Mammary epithelial cell (primary cell): ENCODE measurements at places on chromosomes 11 and 22. TPM values are rescaled to one million over a fixed set of nuclear protein-coding genes. Genes with fewer than 3 reads are reported as not detected.

DNA sequence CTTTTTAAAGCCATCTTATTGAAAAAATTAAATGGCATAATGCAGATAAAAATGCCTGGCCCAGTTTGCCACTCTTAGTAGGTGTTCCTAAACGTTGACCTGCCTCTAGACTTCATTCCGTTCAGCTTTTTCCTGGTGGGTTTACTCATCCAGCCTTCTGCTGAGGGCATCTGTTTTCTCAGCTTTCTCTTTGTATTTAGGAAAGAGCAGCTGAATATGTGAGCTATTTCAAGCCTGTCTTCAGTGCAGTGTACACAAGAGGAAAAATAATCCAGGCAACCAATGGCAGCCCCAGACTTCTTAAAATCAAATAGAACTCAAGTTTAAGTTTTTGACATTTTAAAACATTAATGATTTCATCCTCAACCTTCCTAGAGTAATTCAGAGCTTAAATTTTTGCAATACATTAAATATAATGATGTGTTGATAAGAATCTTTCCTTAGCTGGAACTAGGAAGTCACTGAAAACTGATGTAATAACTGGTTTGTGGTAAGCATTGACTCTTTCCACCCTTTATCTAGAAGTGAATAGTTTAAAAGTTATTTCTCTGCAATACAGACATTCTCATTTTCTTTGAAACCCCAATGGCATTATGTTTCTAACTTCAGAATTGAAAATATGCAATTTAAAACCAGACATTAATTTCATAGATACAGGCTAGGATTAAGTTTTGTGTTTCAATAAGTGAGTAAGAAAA, 165.4 kb downstream of the AASDHPPT start:
- DNase-seq: no peak

DNA sequence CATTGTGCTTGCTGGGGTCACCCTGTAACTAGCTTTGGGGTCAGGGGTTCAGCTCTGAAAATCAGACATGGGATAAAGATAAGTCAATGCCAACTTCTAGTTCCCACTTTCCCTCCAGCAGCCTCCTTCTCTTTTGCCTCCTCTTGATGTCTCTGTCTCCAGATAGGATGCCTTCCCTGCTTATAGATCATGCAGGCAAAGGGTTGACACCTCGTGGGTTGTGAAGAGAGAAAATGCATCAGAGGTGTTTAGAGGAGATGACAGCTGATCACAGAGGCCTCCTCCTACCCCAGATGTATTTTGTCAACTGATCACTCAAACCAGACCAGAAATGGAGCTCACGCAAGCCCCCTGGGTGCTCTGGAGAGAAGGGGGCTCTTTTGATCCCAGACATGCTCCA, 337.8 kb downstream of the BUD13 start:
- no peak for DNase-seq

LARGE1 gene
- total RNA-seq: 10.9 and 14.6 TPM in 2 replicates

DNA sequence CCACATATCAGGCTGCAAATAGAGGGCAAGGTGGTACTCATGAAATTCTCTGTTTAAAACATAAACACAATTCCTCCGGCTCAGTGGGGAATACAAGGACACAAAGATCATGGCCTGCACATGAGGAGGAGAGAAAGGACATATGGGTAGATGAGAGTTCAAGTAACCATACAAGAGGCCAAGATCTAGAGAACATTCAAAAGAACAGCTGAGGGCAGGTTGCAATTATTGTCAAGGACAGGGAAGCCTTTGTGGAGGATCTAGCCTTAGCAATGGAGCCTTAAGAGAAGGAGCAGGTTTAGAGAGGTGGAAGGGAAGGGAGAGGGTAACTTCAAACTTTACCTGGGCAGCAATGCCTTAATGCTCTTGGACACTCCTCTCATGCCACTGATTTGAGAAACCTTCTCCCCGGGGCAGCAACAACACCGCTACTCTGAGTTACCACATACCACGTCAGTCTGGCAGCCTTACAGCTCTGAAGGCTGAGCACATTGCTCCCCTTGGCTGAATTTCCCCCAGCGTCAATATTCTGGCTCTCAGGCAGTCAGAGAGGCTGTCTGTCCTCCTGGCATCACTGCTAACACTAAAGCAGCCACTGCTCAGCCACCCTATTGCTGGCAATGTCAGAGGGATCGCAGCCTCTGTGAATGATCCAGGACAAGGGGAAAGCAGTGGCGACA, 55.5 kb downstream of the CLPB start:
- no peak for DNase-seq

DEPDC7 gene
- 5.2 TPM for total RNA-seq

OR10D3 gene
- total RNA-seq: not detected

OR8D4 gene
- 0.33 TPM for total RNA-seq

- peak; percentile 71 for DNase-seq
These were observed 814 bp downstream of the NPAS4 start for GRCh38 chr11:66421492-66422205.

DNA sequence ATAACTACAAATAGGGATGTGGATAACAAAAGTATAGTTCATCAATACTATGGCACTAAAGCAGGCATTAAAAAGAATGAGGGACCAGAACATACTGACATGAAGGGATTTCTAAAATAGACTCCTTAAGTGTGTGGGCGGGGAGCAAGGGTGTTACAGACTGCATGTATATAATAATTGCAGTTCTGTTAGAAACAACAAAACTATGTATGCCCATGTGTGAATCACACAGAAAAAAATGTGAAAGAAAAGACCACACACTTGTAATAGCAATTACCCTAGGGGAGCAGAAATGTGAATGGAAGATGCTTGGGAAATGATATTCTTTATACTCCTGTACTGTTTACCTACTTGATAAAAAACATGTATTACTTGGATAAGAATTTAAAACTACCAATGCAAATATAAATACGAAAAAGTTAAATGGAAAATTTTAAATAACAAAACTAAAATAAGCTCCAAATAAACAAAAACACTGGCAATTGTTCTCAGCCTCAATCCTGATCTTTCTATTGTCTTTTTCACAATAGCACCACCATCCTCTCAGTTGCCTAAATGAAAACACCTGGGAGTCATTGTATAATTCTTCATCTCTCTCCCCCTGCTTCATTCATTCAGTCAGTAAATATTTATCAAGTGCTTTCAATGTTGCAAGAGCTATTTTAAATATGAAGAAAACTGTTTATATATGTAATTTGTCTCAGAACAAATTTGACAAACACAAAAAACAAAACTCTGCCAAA, 129.8 kb downstream of the FCHSD2 start:
- peak; percentile 31 for DNase-seq

DNA sequence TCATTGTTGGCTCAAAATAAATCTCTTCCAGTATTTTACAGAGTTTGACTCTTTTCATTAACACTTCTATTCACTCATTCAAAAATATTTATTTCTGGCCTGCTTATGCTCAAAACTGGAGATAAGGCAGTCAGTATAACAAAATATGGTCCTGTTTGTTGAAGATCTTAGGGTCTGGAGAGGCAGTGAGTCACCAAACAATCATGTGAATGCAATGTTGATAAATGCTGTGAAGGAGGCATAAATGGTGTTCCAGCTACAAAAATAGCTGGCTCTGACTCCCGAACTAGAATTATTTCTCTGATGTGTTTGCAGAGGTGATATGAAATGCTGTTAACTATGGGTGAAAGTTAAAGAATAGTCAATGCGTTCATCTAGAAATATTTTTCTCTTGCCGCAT, 390.6 kb downstream of the AASDHPPT start:
- DNase-seq: no peak

DNA sequence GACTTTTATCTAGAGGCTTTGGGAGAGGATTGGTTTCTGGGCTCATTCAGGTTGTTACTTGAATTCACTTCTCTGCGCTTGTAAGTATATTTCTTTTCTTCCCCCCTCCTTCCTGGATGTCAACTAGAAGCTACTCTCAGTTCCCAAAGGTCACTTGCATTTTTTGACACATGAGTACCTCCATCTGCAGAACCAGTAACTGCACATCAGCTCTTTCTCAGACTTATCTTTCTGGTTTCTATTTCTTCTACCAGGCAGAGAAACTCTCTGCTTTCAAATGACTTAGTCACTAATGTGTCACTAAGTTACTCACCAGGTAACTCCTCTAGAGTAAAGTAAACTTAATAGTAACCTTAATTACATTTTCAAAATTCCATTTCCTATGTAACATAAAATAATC, 773.0 kb upstream of the LUZP2 start:
- peak; percentile 7 for DNase-seq

LRRC56 gene
- total RNA-seq: 0.50 TPM

- no peak for DNase-seq
These were observed 87.0 kb downstream of the SCN3B start for GRCh38 chr11:123567466-123567865.

DNA sequence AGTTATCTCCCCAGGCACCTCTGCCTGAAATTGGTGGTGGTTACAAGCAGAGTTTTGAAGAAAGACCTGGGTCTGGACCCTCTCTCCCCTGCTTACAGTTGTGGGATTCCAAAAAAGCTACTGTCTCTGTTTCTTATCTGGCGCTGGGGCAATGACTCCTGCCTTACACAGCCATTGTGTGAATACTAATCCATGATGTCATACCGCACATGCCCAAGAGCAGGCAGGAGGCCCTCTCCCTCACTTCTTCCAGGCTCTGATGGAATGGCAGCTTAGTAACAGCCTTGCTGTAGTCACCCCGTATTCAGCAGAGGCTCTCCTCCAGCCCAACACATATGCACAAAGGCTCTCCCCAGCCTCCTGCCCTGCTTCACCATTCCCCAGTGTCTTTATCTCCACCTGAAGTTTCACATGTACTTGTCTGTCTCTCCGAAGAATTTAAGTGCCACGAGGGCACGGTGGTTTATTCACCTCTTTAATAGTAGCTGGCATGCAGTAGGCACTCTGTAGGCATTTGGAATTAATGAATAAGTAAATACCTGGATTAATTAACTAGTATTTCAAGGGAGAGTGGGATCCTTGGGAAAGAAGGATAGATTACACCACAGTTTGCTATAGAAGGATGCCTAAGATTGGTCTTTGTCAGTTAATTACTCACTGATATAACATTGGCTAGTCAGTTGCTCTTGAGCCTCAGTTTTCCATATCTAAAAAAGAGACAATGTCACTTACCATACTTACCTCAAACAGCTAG, 165.6 kb downstream of the ETS1 start:
- no peak for DNase-seq

TSG101 gene
- total RNA-seq: 72.3 TPM

DNA sequence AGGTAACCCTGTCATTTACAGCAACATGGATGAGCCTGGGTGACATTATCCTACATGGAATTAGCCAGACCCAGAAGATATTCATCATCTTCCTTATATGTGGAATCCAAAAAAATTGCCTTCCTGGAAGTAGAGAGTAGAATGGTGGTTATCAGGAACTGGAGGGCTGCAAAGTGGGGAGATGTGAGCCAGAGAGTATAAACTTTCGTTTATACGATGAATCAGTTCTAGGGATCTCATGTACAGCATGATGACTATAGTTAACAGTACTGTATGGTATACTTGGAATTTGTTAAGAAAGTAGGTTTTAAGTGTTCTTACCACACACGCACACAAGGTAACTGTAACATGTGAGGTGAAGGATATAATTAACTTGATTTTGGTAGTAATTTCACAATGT, 79.1 kb downstream of the TBC1D22A start:
- no peak for DNase-seq

DNA sequence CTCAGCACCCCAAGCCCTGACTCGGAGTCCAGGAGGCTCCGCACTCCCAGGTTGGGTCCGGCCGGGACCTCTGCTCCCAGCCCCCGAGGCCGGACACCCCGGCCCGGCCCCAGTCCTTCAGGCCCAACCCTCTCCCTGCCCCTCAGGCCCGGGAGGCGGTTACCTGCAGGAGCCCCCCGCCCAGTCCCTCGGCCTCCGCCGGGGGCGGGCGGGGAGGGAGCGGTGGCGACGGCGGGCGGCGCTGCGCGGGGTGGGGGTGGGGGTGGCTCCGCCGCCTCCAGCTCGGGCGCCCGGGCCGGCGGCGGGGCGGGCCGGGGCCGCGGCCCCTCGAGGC, 310 bp downstream of the TCF20 start:
- no peak for DNase-seq

TPBGL gene
- total RNA-seq: not detected
